ENCODE measurements at places on chromosomes 13 and 19. TPM values are rescaled to one million over a fixed set of nuclear protein-coding genes. Genes with fewer than 3 reads are reported as not detected.

The CASP14 gene
- 122 TPM for polyA plus RNA-seq

The CGB7 gene
- polyA plus RNA-seq = 1.2 TPM

The FAM216B gene
- polyA plus RNA-seq = not detected

The TMPRSS9 gene
- not detected for polyA plus RNA-seq

The DKKL1 gene
- not detected for polyA plus RNA-seq

The EPS8L1 gene
- polyA plus RNA-seq = 20.1 TPM

The ERCC5 gene
- 27.0 TPM for polyA plus RNA-seq

The CYP2A7 gene
- not detected for polyA plus RNA-seq

The LHB gene
- polyA plus RNA-seq = not detected

The WDR62 gene
- polyA plus RNA-seq = 0.98 TPM

The SOX21 gene
- not detected for polyA plus RNA-seq

The ADAT3 gene
- 0.85 TPM for polyA plus RNA-seq

The KLK4 gene
- polyA plus RNA-seq = not detected

The SIX5 gene
- polyA plus RNA-seq = 1.3 TPM

The WTIP gene
- polyA plus RNA-seq = 13.2 TPM

The RETN gene
- polyA plus RNA-seq = not detected

The SLC7A10 gene
- not detected for polyA plus RNA-seq

The PRODH2 gene
- not detected for polyA plus RNA-seq

The LILRB3 gene
- polyA plus RNA-seq = not detected

The ZBTB32 gene
- not detected for polyA plus RNA-seq

The PSG1 gene
- polyA plus RNA-seq = 0.27 TPM

The SHD gene
- polyA plus RNA-seq = not detected

The CEACAM7 gene
- polyA plus RNA-seq = not detected

The CEACAM20 gene
- not detected for polyA plus RNA-seq

The NOVA2 gene
- polyA plus RNA-seq = not detected

The NKPD1 gene
- polyA plus RNA-seq = 1.2 TPM

The PLEKHJ1 gene
- polyA plus RNA-seq = 53.1 TPM

The TRPC4 gene
- polyA plus RNA-seq = not detected

The EHD2 gene
- polyA plus RNA-seq = 18.3 TPM

The SKA3 gene
- 1.4 TPM for polyA plus RNA-seq

The BICRA gene
- 0.28 TPM for polyA plus RNA-seq

The C19orf67 gene
- polyA plus RNA-seq = not detected

The LAIR1 gene
- not detected for polyA plus RNA-seq

The IL12RB1 gene
- not detected for polyA plus RNA-seq

The CCDC169 gene
- 0.46 TPM for polyA plus RNA-seq

The FCGBP gene
- 0.02 TPM for polyA plus RNA-seq

The WDR88 gene
- polyA plus RNA-seq = not detected

The ZNF442 gene
- 0.89 TPM for polyA plus RNA-seq

The CRLF1 gene
- polyA plus RNA-seq = 0.20 TPM

The WDR87 gene
- polyA plus RNA-seq = not detected

The F2RL3 gene
- polyA plus RNA-seq = 0.01 TPM

The CYP4F12 gene
- 1.9 TPM for polyA plus RNA-seq

The PRTN3 gene
- polyA plus RNA-seq = not detected

The PVR gene
- polyA plus RNA-seq = 65.6 TPM

The CEACAM6 gene
- 1.00 TPM for polyA plus RNA-seq

All from keratinocyte (primary cell).